Endodermal cell (in vitro differentiated cells): ENCODE measurements at places on chromosomes 3 and 15. TPM values are rescaled to one million over a fixed set of nuclear protein-coding genes. Genes with fewer than 3 reads are reported as not detected.

GRCh38 chr3:128950223-128950938 is 43.5 kb downstream of the CFAP92 start:
- H3K4me1 ChIP-seq, result peaks cover 3% of the 10 kb centered on the region
- no peaks in the 10 kb centered on the region for H3K27me3 ChIP-seq
- H3K27ac ChIP-seq, result no peak overlapping the region
- DNase-seq, result peak; percentile 76
- no peaks in the 10 kb centered on the region for H3K36me3 ChIP-seq

Gene CMTM8
- 5.8 and 7.0 TPM in 2 replicates for total RNA-seq

DNA sequence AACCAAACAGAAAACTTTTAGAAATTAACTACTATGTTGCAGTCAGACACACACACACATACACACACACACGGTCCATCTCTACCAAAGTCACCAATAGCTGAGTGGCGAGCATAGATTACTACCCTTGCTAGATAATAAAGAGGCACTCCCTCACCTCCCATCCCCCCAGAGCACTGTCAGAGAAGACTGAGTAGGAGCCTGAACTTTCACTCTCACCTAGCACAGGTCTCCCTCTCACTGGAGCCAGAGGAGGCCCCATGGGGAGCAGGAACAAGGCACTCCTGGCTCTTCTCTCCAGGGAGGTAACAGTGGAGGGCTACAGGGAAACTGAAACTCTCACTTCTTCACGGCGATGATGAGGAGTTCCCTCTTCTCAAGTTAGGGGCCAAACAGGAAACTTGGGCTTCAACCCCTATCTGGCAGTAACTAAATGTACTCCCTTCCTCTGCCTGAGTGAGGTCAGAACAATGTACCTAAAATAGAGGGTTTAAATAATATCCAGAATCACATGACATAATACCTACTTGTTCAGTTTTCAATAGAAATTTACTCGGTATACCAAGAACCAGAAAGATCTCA is 975.3 kb upstream of the GBE1 start:
- DNase-seq, result peak; percentile 51
- H3K4me3 ChIP-seq, result no peak overlapping the region
- H3K36me3 ChIP-seq, result no peaks in the 10 kb centered on the region
- H3K27me3 ChIP-seq, result no peaks in the 10 kb centered on the region
- peaks cover 7% of the 10 kb centered on the region for H3K4me1 ChIP-seq

- no peaks in the 10 kb centered on the region for H3K27me3 ChIP-seq
- peaks cover 7% of the 10 kb centered on the region for H3K4me1 ChIP-seq
- no peak overlapping the region for H3K27ac ChIP-seq
- no peak for DNase-seq
- no peak overlapping the region for H3K4me3 ChIP-seq
Measured at GRCh38 chr15:63180746-63181145, 8.7 kb upstream of the RAB8B start.

- H3K27me3 ChIP-seq, result no peaks in the 10 kb centered on the region
- H3K4me1 ChIP-seq, result no peaks in the 10 kb centered on the region
- no peak for DNase-seq
- H3K36me3 ChIP-seq, result no peaks in the 10 kb centered on the region
- H3K4me3 ChIP-seq, result no peak overlapping the region
Measured at GRCh38 chr15:83775738-83776137, 121.8 kb downstream of the ADAMTSL3 start.
